MM.1S (cell line): ENCODE measurements at places on chromosomes 7 and 10.

- no peak for DNase-seq
Observed at GRCh38 chr10:72445851-72446250, 91.1 kb upstream of the DNAJB12 start.

DNA sequence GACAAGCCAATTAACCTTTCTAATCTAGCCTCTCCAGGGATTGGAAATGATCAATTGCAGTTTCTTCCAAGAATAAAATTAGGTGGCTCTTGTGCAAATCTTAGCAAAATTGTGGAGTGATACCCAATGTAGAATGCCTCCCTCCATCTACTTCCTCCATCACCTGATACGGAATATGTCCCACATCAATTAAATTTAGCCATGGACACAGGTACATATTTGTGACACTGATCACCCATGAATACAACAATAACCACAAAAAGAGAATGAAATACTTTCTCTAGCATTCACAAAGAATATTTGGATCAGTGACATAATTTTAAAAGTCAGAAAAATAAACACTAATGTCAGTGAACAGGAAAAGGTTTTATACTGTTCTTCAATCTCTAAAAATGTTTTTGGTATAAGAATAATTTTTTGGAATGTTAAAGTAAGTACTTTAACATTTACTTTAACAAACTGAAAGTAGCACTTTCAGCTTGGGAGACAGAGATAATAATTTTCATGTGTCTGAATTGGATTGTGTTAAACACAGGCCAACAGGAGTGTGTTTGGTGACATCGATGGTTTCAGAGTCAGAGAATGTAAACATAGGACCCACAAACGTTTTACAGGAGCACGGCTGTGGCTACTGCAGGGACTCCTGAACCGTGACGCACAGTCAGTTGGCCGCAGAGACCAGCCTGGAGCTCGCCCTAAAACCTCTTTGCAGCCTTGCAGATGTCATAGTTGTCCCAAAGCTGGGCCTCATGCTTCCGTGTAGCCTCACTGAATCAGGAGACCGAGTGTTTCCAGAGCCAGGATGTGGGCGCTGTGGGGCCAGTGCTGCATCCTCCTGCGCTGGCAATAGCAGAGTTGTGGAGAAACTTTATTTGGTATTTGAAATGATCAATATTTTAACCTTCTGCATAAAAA is 7.2 kb downstream of the RBM20 start:
- no peak for DNase-seq

DNA sequence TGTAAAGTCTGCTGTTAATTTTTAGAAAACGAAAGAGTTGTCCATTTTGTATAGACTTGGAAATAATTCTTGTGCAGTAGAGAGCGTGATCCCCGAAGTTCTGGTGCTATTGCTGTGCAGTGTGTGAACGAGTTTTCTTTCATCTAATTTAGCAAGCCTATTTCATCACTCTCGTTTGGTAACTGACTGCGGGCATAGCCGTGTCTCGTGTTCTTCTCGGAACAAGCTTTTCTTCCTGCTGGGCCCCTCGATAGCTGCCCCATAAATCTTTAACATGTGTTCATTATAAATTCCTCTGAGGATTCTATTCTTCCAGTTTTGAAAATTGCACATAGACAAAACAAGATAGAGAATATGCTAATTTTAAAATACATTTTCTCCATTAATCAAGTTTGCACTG is 622.0 kb upstream of the PFKP start:
- no peak for DNase-seq

DNA sequence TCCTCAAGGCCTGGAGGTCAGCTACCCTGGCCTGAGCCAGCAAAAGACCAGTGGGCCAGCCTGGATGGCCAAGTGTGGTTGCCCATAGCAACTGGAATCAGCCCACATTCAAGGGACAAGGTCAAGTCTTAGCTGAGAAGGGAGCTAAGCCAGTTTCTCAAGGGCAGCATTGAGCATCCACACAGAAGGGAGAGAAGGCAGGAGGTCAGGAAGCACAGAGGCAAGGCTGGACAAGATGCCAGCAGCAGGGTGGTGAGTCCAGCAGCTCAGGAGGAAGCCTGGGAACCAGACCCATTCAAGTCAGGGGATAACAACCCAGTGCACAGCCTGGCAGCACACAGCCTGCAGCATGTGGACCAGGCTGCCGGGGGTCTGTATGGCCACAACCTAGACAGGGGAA is 54.0 kb upstream of the ZMIZ1 start:
- no peak for DNase-seq

DNA sequence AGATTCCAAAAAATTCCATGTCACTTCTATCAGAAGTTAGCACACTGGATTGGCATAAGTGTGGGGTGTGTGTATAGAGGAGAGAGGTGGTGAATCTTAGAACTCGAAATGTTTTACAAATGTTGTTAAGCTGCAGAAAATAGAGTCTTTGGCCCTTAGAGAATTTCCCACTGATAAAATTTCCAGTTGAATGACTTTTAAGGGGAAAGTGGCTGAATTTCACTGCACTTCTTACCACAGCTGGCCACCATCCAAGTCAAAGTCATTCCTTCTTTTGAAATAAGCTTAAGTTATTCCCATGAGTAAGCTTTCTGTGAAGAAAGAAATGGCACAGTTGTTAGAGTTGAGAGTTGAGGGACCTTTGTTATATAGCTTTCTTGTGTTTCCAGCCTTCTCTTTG is 13.9 kb downstream of the VCL start:
- no peak for DNase-seq

GRCh38 chr10:74738985-74739567 is 87.3 kb upstream of the KAT6B start:
- peak; percentile 97 for DNase-seq

GRCh38 chr10:17239345-17240085 is 11.5 kb downstream of the VIM start:
- DNase-seq, result no peak

DNA sequence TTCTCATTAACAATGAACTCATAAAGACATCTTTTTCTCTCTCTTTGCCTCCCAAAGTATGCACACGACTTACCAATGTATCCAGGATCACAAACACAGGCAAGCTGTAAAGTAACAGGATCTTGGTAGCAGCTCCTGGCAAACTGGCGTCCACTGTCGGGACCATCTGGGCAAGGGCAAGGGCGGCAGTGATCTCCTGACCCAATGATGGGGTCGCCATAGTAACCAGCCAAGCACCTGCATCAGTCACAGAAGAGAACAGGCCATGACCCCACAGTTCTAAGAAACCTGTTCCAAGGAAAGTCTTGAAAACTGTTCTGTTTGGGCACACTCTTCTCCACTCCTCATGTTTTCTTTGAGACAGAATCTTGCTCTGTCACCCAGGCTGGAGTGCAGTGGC is 47.6 kb downstream of the LAMB1 start:
- DNase-seq, result no peak

- DNase-seq, result no peak
Observed at GRCh38 chr7:47531584-47532492, 50.1 kb downstream of the TNS3 start.

DNA sequence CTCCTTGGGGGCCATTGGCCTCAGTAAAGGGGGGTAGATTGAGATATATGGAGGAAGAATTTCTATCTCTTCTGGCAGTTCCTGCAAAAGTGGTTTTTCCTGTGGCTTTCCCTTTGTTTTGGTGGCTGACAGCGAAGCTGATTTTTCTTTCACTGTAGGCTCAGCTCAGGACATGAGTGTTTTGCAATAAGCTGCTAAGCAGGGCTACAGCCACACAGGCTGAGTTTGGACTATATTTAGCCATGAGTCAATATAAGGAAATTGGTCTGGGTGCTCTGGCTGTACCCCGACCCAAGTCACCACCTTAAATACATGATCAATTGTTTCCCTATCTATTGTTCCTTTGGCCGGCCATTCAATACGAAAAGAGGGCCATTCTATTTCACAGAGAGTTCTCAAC is 212.7 kb upstream of the KCND2 start:
- DNase-seq, result no peak

DNA sequence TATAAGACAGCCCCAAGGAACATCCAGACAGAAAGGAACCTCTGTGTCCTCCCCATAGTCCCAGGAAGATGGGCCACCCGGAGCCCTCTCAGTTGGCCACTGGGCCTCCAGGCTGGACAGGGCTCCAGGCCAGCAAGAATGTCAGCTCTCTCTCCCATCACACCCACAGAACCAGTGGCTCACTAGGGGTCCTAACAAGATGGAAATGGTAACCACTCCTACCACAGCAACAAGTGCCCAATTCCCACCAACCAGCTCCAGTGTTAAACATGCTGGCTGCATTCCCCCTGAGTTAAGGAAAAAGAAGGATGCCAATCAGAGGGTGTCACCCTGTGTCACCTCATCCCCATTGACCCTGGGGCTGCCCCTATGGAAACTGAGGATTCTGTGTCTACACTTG is 333.0 kb downstream of the GRID1 start:
- DNase-seq, result no peak

- DNase-seq, result no peak
Observed at GRCh38 chr10:4051641-4052151, 266.7 kb upstream of the KLF6 start.

DNA sequence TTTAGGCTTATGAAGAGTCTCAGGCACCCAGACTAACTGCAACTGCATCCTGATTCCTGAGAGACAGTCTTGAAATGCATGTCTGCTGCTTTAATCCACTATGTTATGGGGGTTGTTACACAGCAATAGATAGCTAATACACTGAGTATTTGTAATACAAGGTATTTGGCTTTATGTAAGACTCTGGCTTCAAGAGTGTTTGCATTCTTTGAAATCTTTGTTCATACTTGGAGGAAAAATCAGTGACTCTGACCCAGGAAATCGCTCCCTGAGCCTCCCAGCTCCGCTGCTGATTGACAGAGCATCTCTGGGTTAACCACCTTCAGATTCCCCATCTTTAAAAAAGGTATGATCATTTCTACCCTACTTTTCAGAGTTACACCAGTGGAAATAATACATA is 133.9 kb downstream of the MTPAP start:
- no peak for DNase-seq

DNA sequence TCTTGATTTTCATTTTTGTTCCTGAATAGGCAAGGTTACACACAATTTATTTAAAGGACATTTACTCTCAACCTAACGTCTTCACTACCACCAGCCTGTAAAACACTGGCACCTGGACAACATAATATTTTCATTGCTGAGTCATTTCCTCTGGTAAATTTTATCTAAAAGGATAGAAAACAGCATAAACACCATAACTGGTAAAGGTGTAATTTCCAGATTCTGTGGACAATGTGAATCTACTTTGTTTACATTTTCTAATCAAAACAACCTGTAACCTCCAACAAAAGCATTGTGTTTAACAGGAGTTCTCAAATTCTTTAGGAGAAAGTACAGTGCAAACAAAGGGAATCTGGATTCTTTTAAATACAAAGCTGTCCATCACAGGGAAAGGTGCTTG is 472.0 kb upstream of the AKR1E2 start:
- DNase-seq, result peak; percentile 15

- DNase-seq, result no peak
Observed at GRCh38 chr7:114932991-114933390, 11.1 kb downstream of the MDFIC start.

DNA sequence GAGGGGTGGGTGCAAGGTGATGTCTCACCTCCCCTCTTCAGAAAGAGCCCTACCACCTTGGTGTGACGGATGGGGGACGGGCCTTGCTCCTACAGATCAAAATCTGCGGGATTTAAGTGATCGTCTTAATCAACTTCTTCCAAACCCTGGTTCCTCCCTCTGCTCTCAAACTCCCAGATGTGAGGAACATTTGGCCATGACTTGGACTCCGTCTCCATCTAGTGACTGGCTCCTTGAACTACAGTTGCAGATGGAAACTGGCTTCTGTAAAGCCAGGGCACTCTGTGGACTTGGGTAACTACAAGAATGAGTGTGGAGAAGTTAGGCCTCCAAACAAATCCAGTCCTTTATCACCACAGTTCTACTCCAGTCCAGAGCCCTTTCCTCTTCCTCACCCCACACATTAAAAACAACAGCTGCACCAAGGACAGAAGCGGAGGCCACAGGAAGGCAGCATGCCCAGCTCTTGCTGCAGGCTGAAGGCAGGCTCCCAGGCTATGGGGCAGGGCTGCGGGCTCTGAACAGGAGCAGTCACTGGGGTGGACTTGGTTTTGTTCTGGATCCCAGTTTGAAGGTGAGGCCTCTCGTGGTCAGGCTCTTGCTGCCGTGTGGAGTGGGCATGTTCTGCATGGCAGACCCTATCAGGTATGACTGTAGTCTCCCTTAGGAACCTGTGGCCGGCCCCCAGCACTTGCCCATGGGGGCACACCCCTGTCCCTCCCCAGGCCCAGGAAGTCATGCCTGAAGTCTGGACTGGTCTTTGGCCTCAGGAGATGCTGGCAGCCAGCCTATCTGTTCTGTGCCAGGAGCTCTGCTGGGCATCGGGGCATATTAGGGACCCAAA is 79.4 kb downstream of the VWC2 start:
- DNase-seq, result peak; percentile 69

DNA sequence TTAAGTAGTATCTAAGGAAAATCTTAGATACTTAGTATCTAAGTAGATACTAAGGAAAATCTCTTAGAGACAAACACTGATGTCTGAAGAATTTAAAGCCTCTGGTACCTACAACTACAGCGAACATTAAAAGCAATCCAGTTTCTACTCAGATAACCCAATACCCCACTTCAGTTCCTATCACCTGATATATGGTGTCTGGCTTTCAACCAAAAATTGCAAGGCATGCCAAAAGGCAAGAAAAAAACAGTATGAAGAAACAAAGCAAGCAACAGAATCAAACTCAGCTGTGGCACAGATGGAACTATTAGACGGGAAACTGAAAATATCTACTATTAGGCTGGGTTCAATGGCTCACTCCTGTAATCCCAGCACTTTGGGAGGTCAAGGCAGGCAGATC is 31.1 kb downstream of the ARHGAP12 start:
- no peak for DNase-seq

DNA sequence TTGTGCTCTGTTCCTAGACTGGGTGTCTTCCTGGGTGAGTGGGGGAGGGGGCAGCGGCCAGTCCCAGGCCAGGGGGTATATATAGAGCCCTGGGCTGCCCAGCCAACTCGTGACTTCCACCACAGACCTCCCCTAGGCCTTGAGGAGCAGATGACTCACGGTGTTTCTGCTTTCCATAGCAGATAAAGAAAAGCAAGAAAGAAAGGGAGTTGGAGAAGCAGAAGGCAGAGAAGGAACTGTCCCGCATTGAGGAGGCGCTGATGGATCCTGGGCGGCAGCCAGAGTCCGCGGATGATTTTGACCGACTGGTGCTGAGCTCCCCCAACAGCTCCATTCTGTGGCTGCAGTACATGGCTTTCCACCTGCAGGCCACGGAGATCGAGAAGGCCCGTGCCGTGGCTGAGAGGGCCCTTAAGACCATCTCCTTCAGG is 10.1 kb downstream of the CALHM2 start:
- DNase-seq, result no peak

DNA sequence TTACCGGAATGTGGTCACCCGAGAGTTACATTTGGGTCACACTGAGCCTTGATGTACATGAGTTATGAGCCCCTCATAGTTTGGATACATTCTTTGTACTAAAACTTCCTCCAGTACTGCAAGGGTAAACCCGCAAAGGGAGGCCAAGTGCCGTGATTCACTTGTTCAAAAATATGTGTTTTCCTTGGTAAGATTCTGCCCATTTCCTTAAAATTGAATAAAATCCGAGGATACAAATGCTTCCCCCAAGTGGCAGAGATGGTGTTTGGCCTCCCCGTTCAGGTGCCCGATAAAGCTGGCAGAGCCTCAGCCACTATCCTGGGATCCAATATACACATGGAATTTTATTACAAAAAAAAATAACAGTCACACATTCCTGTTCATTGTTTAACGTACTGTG is 268.3 kb downstream of the DIP2C start:
- no peak for DNase-seq
